ENCODE measurements at places on chromosomes 16 and 17.

DNA sequence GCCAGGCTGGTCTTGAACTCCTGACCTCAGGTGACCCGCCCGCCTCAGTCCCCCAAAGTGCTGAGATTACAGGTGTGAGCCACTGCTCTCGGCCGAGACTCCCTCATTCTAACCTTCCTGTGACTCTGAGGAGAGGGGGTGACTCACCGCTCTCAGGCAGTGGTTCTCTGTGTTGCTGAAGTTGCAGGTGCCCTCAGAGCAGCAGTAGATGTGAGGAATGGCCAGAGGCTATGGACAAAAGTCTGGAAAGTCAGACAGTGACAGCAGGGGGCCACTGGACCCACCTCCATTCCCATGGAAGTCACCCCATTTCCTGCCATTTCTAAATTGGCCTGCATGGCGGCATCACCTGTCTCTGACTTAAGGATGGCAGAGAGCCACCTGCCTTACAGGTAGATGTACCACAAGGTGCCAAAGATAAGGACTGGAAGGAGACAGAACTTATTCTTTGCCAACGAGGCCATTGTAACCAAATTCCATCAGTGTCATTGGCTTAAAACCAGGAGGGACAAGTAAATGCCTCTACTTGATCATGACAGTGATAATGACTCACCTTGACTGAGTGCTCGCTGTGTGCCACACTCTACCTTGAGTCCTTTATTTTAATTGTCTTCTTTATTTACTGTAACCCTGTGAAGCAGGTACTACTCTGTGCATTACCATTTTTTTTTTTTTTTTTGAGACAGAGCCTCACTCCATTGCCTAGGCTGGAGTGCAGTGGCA is 15.3 kb upstream of the CNOT1 start:
- DNase-seq, result no peak

- no peak for DNase-seq
Measured at GRCh38 chr17:77846531-77847085, 111.9 kb upstream of the TNRC6C start.

DNA sequence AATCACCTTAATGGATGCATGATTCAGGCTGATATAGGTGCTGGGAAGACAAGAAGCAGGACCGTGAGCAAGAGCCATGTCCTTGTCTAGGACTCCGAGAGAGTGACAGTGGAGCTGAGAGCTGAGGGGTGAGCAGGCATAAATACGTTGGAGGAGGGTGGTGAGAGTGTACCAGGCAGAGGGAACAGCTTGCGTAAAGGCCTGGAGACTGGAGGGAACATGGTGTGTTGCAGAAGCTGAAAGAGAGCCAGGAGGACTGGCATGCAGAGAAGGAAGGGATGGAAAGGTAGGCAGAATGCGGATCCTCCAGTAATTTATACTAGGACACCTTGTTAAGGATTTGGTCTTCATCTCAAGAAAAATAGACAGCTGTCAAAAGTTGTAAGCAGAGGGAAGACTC is 653.2 kb downstream of the HS3ST4 start:
- no peak for DNase-seq

- no peak for DNase-seq
Measured at GRCh38 chr16:65202461-65202860, 80.6 kb upstream of the CDH11 start.

GRCh38 chr16:53583401-53583800 is 80.4 kb upstream of the AKTIP start:
- no peak for DNase-seq

DNA sequence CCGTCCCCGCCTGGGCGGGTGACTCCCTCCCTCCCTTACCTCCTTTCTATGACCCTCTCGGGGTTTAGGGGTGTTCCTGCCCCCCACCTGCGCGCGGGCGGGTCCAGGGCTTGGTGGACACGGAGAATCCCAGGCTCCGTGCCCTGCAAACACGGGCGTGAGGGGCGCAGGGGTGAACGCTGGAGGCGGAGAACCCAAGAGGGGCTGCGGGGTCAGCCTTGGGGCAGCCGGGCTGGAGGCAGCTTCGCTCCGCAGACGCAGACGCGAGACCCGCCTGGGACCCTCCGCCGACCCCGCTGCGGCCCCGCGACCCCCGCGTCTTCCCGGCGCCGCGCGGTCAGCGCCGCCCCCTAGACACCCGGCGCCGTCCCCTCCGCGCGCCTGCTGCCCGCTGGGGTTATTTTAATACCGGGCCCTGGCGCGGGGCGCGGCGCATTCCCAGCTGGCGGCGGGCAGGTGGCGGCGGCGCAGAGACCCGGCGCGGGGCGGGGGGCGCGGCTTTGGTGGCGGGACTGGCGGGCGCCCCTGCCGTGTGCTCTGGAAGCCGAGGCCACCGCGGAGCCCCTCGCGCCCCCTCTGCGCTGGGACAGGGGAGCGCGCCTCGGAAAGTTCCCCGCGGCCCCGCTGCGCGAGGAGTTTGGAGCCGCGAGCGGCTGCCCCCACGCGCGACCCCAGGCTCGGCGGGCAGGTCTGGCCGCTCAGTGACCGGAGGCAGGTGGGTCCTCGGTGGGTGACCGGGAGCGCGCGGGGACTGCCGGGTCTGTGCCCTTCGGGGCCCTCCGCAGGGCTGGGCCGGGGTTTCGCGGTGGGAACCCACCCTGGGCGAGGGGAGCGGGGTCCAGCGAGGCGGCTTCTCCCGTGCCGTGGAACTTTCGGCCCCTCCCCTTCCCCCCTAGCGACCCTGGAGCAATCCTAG is at the start of gene UTS2R:
UTS2R (plus strand) TSS at position 433 of the 916 bp plus-strand sequence. CDS start 2,560 bp downstream, outside the sequence.
- DNase-seq, result peak; percentile 42

DNA sequence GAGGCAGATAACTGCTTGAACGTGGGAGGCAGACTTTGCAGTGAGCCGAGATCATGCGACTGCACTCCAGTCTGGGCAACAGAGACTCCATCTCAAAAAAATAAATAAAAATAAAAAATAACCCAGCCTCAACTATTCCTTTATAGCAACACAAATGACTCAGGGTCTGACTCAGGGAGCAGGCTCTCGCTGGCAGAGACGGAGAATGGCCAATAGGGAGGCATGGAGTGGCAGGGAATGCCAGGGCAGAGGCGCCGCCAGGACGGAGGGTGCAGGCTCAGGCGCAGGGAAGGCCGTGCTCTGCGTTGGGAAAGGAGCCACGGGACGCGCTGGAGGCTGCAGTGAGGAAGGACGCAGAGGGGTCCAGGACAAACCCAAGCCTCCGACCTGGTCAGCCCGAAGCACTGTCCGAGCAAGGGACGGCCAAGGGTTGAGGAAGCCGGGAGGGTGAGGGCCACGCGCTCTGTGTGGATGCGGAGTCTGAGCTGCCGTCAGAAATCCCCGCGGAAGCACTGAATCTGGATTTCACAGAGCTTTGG is 40.3 kb downstream of the PKD1 start:
- DNase-seq, result no peak

- DNase-seq, result peak; percentile 76
Measured at GRCh38 chr17:63919311-63919723, 678 bp upstream of the GH1 start.

DNA sequence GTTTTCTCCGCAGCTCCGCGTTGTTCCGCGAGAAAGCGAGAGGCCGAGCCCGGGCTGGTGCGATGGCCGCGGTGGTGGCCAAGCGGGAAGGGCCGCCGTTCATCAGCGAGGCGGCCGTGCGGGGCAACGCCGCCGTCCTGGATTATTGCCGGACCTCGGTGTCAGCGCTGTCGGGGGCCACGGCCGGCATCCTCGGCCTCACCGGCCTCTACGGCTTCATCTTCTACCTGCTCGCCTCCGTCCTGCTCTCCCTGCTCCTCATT is 404 bp downstream of the EMC6 start:
- no peak for DNase-seq

- DNase-seq, result no peak
Measured at GRCh38 chr17:51305182-51305581, 44.8 kb downstream of the UTP18 start.

DNA sequence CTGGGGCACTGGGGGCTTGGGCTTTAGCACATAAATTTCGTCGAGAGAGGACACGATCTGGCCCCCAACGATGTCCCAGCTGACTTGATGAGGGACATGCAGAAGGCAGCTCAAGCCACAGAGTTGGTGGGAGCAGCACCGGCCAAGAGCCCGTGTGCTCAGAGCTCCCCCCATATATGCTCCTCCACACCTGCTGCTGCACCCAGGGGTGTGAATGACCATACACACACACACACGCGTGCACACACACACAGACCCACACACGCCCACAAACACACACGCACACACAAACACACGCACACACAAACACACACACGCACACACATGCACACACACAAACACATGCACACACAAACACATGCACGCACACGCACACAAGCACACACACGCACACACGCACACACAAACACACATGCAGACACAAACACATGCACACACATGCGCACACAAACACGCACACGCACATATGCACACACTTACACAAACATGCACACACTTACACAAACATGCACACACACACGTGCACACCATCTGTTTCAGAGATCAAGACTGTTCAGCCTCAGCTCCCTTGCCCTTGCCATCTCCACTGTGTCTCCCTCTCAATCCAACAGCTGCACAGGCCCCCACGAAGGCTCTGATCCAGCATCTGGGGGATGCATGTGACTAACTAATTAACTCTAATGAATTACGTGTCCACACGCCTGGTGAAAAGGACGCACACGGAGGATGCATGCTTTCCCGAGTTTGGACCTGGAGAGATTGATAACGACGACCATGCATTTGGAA is 85.6 kb upstream of the TNRC6C start:
- DNase-seq, result peak; percentile 94

DNA sequence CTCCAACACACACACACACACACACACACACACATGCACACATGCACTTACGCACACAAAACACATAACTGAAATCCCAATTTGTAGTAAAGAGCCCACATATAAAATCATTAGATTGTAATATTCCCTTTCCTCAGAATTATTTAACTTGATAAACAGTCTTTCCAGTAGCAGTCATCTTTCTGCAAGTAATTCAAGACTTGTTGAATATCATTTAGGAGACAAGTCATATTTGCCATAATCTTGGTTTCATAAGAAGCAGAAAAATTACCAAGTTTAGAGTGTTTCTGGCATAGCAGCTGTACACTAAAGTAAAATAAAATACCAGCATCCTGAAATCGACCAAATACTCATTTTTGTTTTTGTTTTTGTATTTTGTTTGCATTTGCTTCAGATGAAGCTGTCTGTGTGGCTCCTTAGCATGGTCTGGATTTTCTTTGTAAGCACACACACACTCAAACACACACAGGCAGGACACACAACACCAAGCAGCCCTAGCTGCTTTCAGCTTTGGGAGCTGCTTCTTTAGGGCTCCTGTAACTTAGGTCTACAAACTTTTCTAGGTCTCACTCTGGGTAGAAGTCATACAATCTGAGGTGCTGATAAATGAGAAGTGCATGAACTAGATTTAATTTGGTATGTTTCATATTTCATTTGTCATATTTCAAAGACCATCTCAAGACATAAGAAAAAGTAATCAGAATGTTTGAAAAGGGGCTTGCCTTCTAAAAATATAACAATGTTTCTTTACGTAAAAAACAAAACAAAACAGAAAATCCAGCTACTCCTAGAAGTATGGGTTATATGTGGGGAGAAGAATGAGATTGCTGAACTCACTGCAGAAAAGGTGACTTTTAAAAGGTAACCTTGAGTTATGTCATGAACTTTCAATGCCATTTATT is 3.0 kb downstream of the SALL1 start:
- DNase-seq, result peak; percentile 48

DNA sequence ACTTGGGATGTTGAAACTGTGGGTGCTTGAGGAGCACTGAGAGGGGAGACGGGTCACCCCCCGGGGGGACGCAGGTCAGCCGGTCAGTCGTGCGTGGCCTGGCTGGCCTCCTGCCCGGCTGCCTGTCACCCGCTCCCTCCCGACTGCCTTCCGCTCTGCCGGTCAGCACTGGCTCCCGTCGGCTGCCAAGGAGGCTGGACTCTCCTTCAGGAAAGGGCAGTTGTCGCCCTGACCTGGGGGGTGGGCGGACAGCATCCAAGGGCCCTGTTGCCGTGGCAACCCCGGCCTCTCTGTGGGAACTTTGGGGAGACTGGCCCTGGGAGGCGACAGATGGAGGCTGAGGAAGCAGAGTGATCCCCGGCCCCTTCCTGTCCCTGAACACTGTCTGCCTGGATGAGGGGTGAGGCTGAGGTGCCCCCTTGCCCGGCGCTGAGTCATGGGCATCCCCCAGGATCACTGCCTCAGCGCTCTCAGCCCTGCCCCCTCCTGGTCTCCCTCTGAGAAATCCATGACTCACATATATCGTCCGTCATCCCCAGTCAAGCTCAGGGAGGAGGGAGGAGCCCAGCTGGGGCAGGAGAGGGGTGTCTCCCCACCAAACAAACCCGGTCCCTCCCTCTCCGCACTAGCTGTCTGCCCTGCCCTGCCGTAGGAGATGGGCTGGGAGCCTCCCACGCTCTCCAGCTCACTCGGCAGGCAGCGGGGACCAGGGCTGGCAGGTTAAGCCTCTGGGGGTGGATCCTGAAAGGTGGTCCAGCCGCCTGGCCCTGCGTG is at the start of gene ADGRG1:
ADGRG1 (plus strand) TSS at position 623 of the 774 bp plus-strand sequence. CDS start 21,658 bp downstream, outside the sequence.
- peak; percentile 53 for DNase-seq

GRCh38 chr17:65100316-65101140 is 36.6 kb upstream of the RGS9 start:
- DNase-seq, result peak; percentile 89

GRCh38 chr17:79057737-79058385 is 16.8 kb upstream of the ENGASE start:
- no peak for DNase-seq

DNA sequence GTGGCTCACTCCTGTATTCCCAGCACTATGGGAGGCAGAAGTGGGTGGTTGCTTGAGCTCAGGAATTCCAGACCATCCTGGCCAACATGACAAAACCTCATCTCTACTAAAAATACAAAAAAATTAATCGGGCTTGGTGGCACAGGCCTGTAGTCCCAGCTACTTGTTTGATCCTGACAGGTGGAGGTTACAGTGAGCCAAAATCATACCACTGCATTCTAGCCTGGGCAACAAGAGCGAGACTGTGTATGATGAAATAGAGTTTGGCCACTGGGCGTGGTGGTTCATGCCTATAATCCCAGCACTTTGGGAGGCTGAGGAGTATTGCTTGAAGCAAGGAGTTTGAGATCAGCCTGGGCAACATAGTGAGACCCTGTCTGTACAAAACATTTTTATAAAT is 173.3 kb downstream of the TANC2 start:
- no peak for DNase-seq

DNA sequence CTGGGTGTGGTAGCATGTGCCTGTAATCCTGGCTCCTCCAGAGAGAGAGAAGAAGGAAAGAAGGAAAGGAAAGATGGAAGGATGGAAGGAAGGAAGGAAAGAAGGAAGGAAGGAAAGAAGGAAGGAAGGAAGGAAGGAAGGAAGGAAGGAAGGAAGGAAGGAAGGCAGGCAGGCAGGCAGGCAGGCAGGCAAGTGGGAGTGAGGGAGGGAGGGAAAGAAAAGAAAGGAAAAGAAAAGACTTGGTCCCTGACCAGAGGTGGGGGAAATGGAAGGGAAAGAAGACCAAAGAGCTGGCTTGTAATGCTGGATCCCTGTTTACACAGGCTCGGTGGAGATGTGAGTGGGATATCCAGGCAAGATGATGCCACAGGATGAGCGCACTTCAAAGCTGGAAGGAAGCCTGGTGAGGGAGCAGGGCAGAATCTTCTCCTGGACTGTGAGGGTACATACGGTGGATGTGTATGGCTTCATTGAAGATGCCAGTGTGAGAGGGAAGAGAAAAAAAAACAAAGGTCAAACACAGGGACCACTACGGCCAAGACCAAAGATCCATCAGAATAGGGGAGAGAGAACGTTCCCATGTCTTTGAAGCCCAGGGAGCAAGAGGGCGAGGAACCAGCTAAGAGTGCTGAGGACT is 2.1 kb downstream of the CES1 start:
- DNase-seq, result no peak

- no peak for DNase-seq
Measured at GRCh38 chr17:6366221-6366666, 68.7 kb downstream of the AIPL1 start.

- DNase-seq, result peak; percentile 84
Measured at GRCh38 chr16:85316321-85316919, 204.1 kb upstream of the CIBAR2 start.
